Dermis microvascular lymphatic vessel endothelial cell (primary cell): ENCODE measurements at places on chromosomes 6 and 20. TPM values are rescaled to one million over a fixed set of nuclear protein-coding genes. Genes with fewer than 3 reads are reported as not detected.

The SYNJ2 gene
- 22.6 and 24.7 TPM in 2 replicates for total RNA-seq

DNA sequence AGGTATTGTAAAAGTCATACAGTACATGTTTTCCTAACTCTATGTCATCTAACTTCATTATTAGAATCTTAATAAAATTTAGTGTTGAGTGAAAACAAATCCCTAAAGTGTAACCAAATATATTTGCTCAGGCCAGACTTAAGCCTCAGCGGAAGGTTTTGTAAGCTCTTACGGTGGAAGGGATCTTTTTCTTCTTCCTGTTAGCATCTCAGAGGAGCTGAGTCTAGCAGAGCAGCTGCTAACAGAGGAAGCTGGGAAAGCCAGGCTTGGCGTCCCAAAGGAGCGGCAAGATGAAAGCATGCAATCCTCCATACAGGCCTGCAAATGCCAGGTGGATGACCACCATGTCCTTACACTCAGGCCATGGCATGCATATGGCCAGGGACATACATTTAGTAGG is 72.4 kb downstream of the ADTRP start:
- no peak for DNase-seq

DNA sequence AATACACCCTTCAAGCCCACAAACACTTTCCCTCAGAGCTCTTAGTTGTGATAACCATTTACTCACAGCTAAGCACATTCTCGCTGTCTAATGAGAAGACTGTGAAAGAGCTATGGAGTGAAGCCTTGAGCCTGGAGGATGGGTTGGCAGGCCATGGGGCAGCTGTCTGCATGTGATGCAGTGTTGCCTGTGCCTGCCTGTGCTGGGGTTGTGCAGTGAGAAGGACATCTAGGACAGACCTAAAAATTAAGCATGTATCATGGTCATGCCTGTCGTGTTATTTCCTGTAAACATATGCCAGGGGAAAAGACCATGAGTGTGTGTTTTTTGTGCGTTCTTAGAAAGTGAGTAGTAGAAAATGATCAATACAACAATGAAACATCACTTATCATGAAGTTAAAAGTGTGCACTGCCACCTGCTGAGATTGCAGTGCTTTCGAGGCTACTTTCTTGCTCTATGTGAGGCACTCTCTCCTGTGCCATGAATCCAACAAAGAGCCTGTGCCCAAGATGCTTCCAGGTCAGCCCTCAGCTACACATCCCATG is 8.1 kb upstream of the ZC3H12D start:
- no peak for DNase-seq

DNA sequence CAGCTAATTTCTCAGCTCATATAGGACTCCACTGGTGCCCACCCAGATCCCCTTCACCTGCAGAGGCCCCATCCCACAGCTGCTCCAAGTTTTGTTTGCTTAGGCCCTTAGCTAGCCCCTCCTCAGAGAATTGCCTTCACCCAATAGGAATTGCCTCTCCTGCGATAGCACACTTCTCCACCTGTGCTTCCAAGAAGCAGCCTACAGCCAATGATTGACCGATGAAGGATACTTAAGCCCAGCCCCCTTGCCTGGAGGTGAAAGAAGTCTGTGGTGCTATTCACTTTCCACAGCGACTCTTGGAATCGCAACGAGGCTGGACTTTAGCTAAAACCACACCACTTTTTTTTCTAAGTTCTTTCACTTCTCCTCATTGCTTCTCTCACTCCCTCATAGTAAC is 353.2 kb upstream of the BTBD3 start:
- DNase-seq, result no peak

GRCh38 chr20:50022676-50023075 is 39.9 kb downstream of the SNAI1 start:
- no peak for DNase-seq

DNA sequence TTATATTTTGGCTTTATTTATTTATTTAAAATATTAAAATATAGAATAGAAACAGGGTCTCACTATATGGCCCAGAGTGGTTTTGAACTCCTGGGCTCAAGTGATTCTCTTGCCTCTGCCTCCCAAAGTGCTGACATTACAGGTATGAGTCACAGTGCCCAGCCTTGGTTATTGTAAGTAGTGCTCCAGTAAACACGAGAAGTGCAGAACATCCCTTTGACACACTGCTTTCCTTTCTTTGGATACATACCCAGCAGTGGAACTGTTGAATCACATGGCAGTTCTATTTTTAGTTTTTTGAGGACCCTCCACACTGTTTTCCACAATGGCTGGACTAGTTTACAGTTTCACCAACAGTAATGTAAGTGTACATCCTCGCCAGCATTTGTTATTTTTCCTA is 203.9 kb downstream of the PHF3 start:
- DNase-seq, result no peak
